Aortic smooth muscle cell (primary cell): ENCODE measurements at places on chromosomes 16 and 17. TPM values are rescaled to one million over a fixed set of nuclear protein-coding genes. Genes with fewer than 3 reads are reported as not detected.

The MT1X gene
- total RNA-seq, result 8.8 and 14.4 TPM in 2 replicates

The MAPT gene
- 0.13 and 0.19 TPM in 2 replicates for total RNA-seq

The NUP88 gene
- total RNA-seq, result 82.4 and 112 TPM in 2 replicates

The CDR2L gene
- total RNA-seq, result 11.2 and 11.9 TPM in 2 replicates

The CBFA2T3 gene
- total RNA-seq, result 0.06 TPM in 1 of 2 replicates, not detected in the other

The TBX21 gene
- total RNA-seq, result not detected in 2 replicates

The PPP4C gene
- total RNA-seq, result 167 and 192 TPM in 2 replicates

The FN3KRP gene
- 17.0 and 27.2 TPM in 2 replicates for total RNA-seq

The CIITA gene
- under 0.01 and 0.31 TPM in 2 replicates for total RNA-seq

The PRAC1 gene
- not detected in 2 replicates for total RNA-seq

The TMEM94 gene
- total RNA-seq, result 17.8 and 21.5 TPM in 2 replicates

The SEPTIN12 gene
- total RNA-seq, result not detected in 2 replicates

The WNK4 gene
- 0.06 TPM in 1 of 2 replicates, not detected in the other for total RNA-seq

The ERN1 gene
- 7.6 and 7.9 TPM in 2 replicates for total RNA-seq
